CD14-positive monocyte (primary cell): ENCODE measurements at places on chromosomes 5 and 9.

- no peak for DNase-seq
These were observed 36.2 kb downstream of the KIF4B start for GRCh38 chr5:155049569-155050383.

- no peak for DNase-seq
These were observed 116.3 kb downstream of the DEPDC1B start for GRCh38 chr5:60583616-60584015.

GRCh38 chr5:141778206-141778605, 96.2 kb upstream of the ARAP3 start:
- no peak for DNase-seq

GRCh38 chr5:143494162-143494561, 90.7 kb upstream of the NR3C1 start:
- DNase-seq, result peak; percentile 61

GRCh38 chr5:139315056-139315615, 21.6 kb downstream of the MATR3 start:
- DNase-seq, result no peak

GRCh38 chr5:123112196-123112595, 23.2 kb downstream of the PRDM6 start:
- no peak for DNase-seq

DNA sequence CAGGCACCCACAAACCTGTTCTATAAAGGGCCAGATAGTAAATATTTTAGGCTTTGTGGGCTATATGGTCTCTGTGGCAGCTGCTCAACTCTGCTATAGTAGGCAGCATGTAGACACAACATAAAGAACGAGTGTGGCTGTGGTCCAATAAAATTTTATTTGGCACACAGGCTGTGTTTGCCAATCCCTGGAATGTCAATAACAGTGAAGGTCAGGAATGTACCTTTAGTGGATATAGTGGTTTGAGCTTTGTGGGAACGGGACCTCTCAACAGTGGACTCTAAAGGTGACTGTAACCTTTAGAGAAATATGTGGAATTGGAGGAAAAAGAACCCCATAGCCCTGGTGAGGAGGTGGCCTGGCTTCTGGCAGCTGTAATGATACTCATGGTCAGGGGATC, 145.2 kb downstream of the MAST4 start:
- no peak for DNase-seq

DNA sequence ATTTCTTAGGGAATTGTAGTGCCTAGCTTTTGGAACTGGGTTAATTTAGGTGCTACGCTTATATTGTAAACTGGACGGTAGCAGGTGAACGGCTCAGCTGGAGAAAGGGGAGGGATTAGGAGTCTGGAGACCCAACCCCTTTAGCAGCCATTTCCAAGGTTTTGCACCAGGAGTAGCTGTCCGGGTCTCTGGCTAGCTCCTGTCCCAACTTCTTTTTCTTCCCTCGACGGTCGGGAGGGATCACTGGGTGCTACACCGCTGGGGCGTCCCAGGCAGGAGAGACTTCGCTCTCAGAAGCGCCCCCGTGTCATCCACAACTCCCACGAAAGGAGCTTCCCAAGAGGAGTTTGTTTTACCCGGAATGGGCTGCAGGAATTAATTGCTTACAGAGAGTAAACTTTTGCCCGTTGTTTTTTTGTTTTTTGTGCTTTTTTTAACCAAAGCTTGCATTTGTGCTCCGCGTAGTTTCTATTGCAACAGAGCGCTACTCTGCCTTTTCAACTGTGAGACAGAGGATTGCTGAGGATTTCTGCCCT, 1640.9 kb upstream of the C9orf72 start:
- no peak for DNase-seq

DNA sequence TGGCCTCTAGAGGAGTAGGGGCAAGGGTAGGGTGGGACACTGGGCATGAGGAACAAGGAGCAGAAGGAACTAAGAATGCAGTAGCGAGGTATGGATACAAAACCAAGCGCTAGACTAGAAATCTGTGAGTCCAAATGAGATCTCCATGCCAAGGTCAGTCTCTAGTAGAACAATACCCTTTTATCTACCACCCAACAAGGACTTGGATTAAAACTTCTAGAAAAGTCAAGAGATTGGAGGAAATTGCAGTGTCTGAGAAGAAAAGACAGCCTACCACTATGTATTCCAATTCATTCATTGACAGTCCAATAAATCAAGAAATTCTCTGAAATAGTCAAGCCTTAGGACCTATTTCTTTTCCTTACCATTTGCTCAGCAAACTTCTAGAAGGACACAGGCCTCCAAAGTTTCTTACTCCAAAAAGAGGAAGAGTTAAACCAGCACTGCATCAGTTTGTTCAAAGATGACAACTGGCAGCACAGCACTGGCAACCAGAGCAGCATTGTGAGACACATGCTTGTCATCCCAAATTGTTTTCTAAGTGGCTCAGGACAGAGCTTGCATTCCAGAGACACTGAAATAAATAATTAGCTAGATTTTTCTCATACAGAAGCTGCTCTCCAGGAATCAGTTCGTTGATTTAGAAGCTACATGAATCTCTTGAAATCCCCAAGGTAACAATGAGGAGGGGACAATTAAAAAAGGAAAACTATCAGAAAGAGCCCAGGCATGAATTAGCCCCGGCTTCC, 22.6 kb downstream of the ABCA1 start:
- no peak for DNase-seq

GRCh38 chr9:117344892-117345660, 69.8 kb downstream of the ASTN2 start:
- DNase-seq, result no peak

DNA sequence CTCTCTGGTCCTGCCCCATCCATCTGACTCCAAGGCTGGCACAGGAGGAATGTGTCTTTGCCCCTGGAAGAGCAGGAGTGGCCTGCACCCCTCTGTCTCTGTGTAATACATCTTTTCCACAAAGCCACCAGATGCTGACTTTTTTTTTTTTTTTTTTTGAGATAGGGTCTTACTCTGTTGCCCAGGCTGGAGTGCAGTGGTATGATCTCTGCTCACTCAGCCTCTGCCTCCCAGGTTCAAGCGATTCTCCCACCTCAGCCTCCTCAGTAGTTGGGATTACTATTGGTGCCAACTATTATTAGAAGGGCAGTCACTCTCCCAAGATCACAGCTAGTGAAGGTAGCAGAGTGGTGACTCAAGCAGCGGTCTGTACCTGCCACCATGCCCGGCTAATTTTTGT, 19.6 kb downstream of the SPRY4 start:
- DNase-seq, result no peak

DNA sequence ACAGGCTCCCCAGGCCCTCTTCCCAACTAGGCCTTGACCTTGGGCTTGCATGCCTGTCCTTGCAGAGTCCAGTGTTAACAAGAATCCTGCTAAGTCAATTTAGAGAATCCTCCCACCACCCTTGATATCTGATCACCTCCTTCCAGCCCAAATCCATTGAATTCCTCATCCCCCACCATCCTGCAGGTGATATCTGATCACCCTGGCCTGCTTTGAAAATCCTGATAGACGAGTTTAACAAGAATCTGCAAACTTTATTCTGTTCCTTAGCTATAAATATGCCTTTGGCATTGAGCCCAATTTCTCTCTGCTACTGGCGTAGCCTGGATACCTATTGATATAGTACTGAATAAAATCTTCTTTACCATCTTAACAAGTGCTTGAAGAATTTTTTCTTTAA, 125.5 kb downstream of the DIRAS2 start:
- DNase-seq, result no peak

DNA sequence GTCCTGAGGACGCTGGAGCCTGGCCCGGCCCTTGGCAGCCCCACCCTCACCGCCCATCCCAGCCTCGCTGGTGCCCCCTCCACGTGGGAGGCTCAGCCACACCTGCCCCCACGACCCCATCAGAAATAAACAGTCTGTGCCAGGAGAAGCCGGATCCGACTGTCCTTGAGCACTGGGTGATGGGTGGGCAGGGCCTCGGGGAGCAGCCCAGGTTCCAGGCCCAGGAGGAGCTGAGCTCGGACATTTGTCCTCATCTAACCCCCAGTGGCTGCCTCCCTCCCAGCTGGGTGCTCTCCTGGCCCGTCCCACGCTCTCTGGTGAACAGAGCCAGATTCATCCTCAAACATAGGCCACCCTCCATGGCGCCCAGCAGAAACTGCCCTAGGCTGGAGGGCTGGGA, 4.6 kb upstream of the PTGDS start:
- no peak for DNase-seq

DNA sequence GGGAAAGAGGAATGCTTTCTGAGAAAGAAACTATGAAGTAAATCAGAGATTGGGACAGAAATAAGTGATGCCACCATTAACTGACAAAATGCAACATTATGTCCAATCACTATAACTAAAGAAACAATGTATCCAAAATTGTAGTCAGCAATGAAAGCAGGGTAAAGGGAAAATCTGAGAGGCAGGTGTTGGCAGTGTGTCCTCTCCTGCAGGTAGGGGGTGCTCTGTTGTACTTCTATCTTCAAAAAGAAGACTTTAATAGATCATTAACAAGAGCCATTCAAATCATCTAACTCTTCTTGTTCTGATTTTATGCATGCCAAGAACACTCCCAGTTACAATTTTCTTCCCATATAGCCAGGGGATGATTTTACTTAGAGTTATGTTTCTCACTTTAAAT, 1275.7 kb downstream of the PTPRD start:
- no peak for DNase-seq

GRCh38 chr9:125202846-125203618, 2.7 kb downstream of the RABEPK start:
- no peak for DNase-seq

GRCh38 chr9:137221506-137222111, 431 bp downstream of the RNF208 start:
- no peak for DNase-seq

- DNase-seq, result no peak
These were observed 63.4 kb downstream of the MTREX start for GRCh38 chr5:55371145-55371544.

GRCh38 chr9:135777623-135778177, 75.7 kb downstream of the KCNT1 start:
- no peak for DNase-seq

DNA sequence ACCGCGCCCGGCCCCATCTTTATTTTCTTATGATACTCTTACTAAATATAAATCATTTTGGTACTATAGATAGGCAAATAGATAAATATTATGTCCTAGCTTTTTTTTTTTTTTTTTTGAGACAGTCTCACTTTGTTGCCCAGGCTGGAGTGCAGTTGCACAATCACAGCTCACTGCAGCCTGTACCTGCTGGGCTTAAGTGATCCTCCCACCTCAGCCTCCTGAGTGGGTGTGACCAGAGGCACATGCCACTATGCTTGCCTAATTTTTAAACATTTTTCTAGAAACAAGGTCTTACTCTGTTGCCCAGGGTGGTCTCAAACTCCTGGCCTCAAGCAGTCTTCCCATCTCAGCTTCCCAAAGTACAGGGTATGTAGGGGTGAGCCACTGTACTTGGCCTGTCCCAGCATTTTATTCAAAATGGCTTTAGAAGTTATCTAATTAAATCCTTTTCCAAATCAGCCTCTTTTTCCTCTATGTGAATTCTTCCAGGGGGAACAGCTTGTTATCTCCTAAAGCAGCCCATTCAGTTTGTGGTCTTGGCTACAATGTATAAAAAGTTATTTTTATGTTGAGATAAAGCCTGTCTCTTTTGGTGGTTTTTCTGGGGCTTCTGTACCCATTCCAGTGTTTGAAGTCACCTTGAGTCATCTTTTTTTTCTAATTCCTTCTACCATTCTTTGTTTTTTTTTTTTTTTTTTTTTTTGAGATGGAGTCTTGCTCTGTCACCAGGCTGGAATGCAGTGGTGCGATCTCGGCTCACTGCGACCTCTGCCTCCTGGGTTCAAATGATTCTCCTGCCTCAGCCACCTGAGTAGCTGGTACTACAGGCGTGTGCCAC, 12.1 kb downstream of the MELK start:
- DNase-seq, result no peak
